ENCODE measurements at places on chromosomes 1 and 21. TPM values are rescaled to one million over a fixed set of nuclear protein-coding genes. Genes with fewer than 3 reads are reported as not detected.

- DNase-seq: no peak
These were observed 47.8 kb downstream of the LCA5L start for GRCh38 chr21:39397646-39398385.

GRCh38 chr1:116163533-116163932 is 52.3 kb downstream of the MAB21L3 start:
- peak; percentile 29 for DNase-seq

DNA sequence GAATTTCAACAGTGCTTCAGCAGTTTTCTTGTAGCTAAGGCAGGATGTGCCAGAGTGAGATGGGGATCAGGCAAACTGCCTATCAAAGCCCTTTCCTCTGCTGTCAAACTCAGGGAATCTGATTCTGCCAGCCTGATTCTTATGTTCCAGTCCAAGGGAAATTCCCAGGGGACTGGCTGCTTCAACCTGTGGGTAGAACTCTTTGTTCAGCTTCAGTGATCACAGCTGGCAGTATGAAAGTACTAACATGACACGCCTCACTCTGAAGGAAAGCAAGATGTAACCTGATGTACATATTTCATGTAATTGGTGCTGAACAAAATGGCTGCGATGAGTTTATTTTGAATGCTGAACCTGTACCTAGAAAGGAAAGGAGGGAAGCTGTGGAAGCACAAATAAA is 40.1 kb upstream of the SLC5A9 start:
- DNase-seq: no peak

- DNase-seq: no peak
These were observed 38.6 kb downstream of the BMP8A start for GRCh38 chr1:39529901-39530535.

GRCh38 chr1:115837740-115838421 is 3.0 kb downstream of the NHLH2 start:
- DNase-seq: peak; percentile 83

DNA sequence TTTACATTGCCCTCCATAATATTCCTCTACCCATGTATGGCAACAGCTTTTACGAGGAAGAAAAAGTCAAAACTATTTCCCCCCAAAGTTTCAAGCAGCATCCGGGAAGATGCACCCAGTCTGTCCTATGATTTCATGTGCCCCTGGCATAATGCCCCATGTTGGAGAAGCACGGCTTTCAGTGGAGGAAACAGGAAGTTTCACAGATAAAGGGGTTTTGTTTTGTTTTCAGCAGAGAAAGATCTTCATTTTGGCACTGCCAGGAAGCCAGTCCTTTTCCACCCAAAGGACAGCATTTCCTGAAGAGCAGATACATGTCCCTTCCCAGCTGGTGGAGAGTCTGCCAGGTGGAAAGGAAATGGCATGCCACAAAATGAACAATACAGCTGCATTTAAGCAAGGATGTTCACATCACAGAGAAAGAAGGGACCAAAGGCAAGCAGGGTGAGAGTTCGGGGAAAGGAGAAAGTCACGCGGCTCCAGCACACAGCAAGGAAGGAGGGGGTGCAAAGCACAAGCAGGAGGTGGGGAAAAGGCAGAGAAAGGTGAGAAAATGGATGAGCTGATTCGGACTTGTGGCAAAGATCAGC is 95.3 kb upstream of the HIVEP3 start:
- no peak for DNase-seq

The RWDD3 gene
- 37.1 TPM for total RNA-seq

DNA sequence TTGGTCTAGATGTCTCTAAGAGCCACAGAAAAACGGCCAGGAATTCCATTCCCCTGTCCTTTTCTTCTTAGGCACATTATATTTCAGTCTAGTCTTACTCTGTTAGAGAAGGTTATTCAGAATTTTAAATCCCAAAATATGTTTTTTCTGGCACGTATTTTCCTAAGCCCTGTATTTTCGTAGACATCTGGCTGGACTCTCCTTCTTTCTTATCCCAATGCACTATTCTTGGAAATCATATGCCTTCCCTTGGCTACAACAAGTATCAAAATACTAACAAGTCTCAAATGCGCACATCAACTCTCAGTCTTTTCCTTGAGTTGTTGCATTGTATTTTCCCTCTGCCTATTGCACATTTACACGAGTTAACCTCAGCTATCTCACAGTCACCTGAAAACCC is 96.2 kb downstream of the DPYD start:
- no peak for DNase-seq

The CDC20 gene
- 170 TPM for total RNA-seq

The SH3BGR gene
- 16.5 TPM for total RNA-seq

The MPZ gene
- 2.0 TPM for total RNA-seq

The KCNH1 gene
- total RNA-seq: 3.2 TPM

The FLG2 gene
- not detected for total RNA-seq

GRCh38 chr1:17162941-17163340 is 42.0 kb upstream of the PADI1 start:
- DNase-seq: no peak

DNA sequence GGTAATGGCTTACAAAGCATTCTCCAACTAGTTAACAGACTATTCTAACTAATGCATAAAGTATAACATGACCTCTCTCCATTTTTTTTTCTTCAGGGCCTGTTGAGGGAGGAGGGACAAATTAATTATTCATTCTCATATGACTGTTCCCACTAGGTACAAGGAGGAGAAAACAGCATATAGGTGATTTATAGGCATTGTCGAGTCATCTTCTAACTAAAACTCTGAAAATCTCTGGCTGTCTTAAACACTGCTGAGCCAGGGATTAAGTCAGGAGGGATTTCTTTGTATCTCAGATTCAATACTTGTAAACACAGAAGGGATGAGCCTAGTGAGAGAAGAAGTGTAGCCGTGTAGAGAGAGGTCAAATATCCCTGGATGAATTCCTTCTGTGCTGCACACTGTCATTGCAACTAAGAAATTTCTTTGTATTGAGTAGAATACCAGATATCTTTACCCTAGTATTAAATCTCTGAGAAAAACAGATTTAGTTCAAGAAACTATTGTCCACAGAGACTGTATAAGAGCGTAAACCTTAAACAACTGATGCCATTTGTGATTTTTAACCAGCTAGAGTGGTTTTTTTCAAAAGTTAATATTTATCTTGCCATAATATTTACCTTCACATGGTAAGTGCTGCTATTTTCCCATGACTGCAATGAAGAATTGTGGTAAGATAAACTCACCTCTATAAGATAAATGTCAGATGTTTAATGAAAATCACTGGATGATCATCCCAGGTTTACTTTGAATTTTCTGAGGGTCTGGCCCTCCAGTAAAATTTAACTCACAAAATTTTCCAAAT is 465.3 kb downstream of the RWDD3 start:
- no peak for DNase-seq

The CLCA4 gene
- not detected for total RNA-seq

GRCh38 chr21:21029164-21029563 is 31.0 kb downstream of the NCAM2 start:
- DNase-seq: no peak

GRCh38 chr1:223741861-223742260 is 29.5 kb downstream of the CAPN2 start:
- peak; percentile 72 for DNase-seq

- no peak for DNase-seq
These were observed 21.5 kb upstream of the SMYD2 start for GRCh38 chr1:214259353-214259977.

DNA sequence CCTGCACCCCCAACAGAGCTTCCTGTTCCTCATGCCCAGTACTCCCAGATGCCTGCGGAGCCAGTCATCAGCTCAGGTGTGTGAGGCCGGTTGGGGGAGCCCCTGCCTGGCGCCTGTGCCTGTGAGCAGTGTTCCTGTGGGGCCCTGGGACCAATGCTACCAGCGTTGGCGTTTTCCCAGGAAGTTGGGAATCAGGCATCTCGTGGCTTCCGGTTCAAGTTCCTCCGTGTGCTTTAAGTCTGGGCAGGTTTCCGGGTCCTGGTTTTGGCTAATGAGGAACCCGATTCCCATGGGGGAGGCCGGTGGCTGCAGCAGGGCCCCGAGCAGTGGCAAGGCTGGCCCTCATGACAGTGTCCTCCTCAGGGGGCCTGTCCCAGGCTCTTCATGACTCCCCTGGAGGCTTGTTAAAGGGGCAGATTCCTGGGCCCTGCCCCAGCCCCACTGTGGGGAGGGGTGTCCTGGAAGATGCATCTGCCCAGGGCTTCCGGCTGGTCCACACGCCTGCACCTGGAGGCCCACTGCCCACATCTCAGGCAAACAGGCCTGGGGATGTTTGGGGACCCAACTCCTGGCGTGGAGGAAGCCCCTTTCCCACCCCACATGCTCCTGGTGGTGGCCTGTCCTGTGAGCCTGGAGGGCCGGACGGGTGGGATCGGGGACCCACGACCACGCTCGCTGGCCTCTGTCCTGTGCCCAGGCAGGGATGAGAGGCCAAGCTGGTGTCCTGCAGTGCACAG is 26.2 kb downstream of the TP73 start:
- DNase-seq: peak; percentile 87

The S100A4 gene
- total RNA-seq: 4.9 TPM

The C4BPA gene
- total RNA-seq: not detected

DNA sequence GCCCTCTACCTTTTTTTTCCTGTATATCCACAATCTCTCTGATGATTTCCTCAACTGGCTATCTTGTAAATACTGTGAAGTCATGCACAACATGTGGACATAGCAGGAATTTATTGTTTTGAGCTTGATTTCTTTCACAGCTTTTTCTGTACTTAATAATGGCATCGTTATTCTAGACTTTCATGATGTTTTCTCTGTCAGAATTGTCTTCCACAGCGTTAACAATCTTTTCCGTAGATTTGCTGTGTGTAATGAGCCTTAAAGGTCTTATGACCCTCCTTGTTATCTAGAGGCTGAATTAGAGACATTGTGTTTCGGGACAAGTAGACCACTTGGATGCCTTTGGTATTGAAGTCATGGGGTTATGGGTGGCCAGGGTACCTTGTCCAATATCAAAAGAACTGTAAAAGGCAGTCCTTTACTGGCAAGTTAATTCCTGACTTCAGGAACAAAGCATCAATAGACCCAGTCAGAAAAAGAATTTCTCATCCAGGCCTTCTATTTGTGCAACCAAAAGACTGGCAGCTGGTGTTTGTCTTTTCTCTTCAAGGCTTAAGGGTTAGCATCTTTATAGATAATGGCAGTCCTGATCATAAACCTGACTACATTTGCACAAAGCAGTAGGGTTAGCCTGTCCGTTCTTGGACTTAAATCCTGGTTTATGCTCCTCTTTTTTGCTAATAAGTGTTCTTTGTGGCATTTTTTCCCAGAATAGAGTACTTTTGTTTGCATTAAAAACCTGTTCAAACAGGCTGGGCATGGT is 30.1 kb upstream of the CHAF1B start:
- DNase-seq: no peak

The TMEM201 gene
- total RNA-seq: 24.8 TPM

DNA sequence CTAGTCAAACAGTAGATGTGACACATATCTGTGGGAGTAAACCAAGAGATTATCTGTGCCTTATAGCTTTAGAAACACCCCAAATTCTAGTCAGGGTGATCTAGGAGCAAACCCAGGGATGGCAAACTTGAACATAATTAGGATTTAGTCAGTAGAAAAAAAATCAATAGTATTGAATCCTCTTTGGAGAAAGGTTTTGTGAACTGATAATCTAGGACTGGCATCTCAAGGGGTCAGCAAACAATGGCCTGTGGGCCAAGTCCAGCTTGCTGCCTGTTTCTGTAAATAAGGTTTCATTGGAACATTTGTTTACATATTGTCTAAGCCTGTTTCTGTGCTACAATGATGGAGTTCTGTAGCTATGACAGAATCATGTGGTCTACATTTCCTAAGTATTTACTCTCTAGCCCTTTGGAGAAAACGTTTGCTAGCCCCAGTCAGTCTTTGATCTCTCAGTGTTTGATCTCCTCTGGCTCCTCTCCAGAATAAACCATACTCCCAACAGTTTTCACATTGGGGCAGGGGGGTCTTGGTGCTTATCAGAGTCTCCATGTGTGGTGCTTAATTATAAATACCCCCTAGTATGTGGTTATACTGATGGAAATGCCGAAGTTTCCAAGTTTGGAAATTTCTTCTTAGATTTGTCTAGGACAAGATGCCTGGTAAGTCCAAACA is 385.8 kb downstream of the NTNG1 start:
- no peak for DNase-seq

- DNase-seq: no peak
These were observed 208.4 kb downstream of the ROR1 start for GRCh38 chr1:63982201-63982600.

The COL24A1 gene
- 0.84 TPM for total RNA-seq

DNA sequence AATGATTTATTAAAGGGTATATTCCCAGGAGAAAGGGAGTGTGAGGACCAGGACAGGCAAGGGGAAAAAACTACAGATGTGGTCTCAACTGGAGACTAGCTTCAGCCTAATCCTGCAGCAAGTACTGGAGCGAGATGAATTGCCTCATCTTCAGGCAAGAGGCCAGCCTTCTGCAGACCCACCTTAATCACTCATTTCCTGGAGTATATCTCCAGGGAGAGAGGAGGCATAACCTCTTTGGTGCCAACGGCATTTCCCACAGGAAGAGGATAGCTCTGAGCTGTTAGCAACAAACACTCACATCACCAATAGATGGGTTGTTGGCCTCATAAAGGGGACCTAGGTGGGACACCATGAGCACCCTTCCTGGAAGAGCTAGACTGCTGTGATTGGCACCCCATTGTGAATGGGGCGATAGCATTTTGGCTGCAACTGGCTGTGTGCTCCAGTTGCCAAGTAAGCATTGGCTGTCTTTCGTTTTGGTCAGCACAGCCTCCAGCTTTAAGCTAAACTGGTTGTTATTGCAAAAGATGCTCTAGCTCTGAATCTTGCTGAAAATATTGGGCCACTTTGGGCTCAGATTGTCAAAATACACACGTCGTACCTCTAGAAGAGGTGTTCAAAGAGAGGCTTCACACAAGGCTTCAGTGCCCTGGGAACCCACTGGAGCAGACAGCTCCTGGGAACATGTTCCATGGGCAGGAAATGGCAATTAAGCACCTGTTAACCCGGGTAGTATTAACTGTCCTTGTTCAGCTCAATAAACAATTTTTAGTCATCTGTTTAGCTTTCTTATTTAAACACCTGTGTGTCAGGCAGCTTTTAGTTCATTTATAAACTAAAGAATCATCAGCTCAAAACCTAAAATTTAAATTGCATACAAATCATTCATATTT is 314.8 kb upstream of the C1orf87 start:
- DNase-seq: peak; percentile 43

DNA sequence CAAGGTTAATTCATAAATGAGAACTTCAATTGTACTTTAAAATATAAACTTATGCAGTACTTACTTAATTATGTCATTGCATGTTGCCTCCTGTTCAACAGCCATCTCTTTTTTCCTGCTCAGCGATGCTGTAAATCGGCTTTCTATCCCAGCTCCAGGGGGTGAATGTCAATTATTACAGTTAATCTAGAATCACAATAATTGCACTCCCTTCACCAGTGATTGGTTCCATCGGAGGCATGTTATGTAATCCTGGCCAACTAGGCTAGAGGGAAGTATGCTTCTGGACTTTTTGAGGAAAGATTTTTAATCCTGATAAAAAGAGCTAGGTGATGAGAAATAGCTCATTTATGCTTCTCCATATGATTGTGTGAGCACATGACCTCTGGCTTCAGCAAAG is 53.8 kb upstream of the SGIP1 start:
- DNase-seq: no peak

GRCh38 chr21:41133874-41134522 is 34.0 kb upstream of the BACE2 start:
- DNase-seq: peak; percentile 57

Data from endodermal cell (in vitro differentiated cells).